ENCODE measurements at places on chromosomes 1 and 21.
A peak's percentile ranks its signal among the peaks of the same experiment; 100 is the strongest.

- DNase-seq: no peak
Observed at GRCh38 chr21:36704958-36705678, 6.2 kb downstream of the SIM2 start.

DNA sequence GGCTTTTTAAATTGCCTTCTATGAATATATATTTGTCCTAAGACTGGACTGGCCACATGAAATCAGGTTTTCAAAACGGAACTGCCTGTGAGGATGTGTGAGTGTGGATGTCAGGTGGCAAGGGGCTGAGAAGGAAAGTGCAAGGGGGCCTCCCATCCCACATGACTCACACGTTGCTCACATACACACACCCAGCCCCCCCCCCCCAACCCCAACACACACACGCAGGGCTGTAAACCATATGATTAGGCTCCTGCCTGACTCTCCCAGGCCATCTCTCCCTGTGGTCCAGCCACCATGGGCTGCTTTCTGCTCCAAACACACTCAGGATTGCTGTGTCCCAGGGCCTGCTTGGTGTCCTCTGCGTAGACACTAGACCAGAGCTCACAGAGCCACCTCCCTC, 22.4 kb downstream of the DEGS1 start:
- DNase-seq: peak; percentile 11

DNA sequence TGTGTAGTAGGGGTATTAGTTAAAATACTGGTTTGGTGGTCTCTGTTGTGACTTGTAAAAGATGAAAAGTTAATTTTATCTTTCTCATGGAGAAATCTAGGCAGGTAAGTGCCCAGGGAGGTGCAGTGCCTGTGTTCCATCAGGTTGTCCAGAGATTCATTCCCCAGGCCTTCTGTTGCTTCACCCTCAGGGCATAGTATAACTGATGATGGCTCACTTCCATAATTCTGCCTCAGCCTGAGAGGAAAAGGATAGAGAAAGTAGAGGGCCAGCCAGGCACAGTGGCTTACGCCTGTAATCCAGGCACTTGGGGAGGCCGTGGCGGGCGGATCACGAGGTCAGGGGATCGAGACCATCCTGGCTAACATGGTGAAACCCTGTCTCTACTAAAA, 153.9 kb downstream of the FMN2 start:
- no peak for DNase-seq

GRCh38 chr1:245131026-245131393, 23.8 kb upstream of the KIF26B start:
- no peak for DNase-seq

DNA sequence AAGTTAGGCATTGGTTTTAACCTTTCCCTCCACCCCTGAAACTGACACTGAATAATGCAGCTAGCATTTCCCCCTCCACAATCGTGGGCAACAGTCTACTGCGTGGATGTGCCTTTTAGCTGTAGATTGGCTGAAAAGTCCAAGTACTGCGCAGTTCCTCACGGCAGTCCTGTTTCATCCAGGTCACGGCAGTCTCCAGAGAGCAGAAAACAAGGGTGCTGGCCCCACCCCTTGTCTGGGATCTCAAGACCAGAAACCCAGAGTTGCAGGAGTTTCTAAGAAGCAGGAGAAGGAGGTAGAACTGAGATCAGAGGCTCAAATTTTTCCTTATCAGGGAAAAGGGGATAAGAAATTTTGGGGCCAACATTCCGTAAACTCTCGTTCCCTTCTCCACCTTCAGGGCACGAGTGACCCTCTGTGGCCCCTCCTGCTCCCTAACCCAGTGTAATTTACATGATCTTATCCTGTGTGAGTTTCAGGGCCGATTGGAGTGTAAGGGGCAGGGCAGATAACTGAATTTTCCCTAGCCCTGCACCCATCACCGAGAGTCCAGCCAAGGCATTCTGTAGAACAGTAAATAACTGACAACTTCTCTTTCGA, 25.9 kb upstream of the PLA2G2C start:
- DNase-seq: no peak

- no peak for DNase-seq
Observed at GRCh38 chr1:225974454-225974853, 24.7 kb downstream of the SDE2 start.

- DNase-seq: no peak
Observed at GRCh38 chr1:219927298-219927955, 930 bp downstream of the SLC30A10 start.

DNA sequence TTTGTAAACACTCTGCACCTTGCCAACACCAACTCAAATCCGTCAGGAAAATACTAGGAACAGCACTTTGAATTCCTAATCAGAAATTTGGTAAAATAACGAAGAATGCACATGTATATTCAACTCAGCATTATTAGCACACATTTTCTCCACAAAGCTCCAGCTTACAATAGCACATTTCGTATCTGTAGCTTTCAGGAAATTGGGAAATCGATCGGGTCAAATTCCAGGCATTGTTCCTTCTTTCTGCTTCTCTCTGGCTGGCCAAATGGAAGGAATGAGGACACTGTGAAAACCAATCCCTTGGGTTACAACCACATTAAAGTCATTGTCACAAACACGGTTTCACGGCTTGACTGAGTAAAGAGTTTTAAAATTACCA, 58.6 kb downstream of the NPHP4 start:
- no peak for DNase-seq

GRCh38 chr1:110243574-110243973, 33.5 kb downstream of the KCNC4 start:
- no peak for DNase-seq

- DNase-seq: peak; percentile 22
Observed at GRCh38 chr21:25895565-25896205, 160.9 kb downstream of the GABPA start.

- no peak for DNase-seq
Observed at GRCh38 chr1:10063878-10064277, 31.1 kb downstream of the UBE4B start.

DNA sequence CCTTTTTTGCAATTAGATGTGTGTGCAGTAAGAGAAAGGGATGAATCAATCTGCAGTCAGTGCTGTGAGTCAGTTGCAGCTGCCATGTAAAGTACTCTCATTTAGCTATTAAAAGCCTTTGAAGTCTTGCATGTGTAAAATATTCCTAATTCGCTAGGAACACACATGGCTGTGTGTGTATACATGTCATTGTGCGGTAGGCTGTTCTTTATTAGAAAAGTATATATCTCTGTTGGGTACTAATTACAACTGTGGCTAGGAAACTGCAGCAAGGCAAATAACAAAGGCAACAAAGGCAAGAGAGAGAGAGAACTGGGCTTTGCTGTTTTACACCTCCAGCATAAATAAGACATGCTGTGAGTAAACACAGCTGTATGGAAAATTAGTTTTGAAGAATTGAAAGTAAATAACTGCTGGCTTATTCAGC, 41.7 kb downstream of the EPB41 start:
- no peak for DNase-seq

GRCh38 chr1:155006601-155007101, 4.0 kb downstream of the ZBTB7B start:
- DNase-seq: peak; percentile 64

DNA sequence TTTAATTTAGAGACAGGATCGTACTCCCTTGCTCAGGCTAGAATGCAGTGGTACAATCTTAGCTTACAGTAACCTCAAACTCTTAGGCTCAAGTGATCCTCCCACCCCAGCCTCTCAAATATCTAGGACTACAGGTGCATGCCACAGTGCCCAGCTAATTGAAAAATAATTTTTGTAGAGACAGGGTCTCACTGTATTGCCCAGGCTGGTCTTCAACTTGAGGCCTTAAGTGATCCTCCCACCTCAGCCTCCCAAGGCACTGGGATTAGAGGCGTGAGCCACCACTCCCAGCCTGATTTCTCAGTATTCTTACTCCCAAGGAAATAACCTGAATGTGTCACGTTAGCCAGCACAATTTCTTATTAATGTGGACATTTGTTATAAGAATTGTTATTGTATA, 9.8 kb downstream of the RLF start:
- no peak for DNase-seq

DNA sequence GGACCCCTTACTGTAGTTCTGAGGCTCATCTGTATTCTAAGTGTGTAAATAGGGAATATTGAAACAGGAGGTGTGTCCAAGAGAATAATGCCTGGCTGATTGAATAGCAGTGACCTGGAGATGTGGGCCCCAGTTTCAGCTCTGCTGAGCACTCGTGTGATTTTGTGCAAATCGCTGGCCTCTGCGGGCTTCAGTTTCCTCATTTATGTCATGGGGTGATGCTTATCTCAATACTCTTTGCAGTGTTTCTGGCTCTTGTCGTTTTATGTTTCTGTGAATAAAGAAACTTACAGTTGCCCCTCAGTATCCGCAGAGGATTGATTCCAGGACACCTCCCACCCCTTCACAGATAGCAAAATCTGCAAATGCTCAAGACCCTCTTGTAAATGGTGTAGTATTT, 5.0 kb downstream of the COG2 start:
- DNase-seq: no peak

GRCh38 chr1:160752924-160753323, 13.9 kb downstream of the SLAMF7 start:
- no peak for DNase-seq

GRCh38 chr1:56849750-56850149, 4.8 kb upstream of the C8A start:
- DNase-seq: no peak

DNA sequence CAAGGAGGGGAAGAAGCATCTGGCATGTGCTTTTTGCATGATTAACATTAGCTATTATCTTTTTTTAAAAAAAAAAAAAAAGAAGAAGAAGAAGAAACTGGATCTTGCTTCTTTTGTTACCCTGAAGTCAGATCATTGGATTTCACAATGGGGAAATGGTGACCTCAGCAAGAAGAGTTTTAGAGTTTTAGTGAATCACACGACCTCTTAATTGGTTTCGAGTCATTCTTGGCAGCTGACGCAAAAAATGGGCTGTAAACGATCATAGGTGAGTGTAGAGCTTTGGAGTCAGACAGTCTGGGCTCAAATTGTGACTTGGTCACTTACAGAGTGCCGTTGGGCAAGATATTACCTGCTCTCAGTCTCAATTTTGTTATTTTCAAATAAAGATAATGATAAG, 33.3 kb upstream of the PGBD5 start:
- DNase-seq: no peak

- no peak for DNase-seq
Observed at GRCh38 chr1:190478149-190479049, 735 bp upstream of the BRINP3 start.

- no peak for DNase-seq
Observed at GRCh38 chr1:205520709-205521108, 16.2 kb downstream of the CDK18 start.

- no peak for DNase-seq
Observed at GRCh38 chr1:214449371-214449770, 102.0 kb downstream of the PTPN14 start.

- DNase-seq: no peak
Observed at GRCh38 chr1:111855260-111855659, 99.6 kb downstream of the DDX20 start.

DNA sequence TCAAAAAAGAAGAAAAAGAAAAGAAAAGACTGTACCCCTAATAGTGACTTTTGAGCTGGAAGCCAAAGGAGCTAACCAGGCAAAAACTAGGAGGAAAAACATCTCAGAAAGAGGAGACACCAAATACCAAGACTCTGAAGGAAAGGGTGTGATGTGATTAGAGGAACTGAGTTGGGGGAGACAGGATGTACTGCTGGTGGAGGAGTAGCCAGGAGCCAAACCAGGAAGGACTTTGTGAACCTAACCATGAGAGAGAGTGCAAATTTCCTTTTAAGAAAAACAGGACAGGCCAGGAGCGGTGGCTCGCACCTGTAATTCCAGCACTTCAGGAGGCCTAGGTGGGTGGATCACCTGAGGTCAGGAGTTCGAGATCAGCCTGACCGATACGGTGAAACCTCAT, 4.1 kb upstream of the RBP7 start:
- no peak for DNase-seq

- DNase-seq: no peak
Observed at GRCh38 chr1:47705517-47706130, 267.8 kb downstream of the FOXD2 start.

DNA sequence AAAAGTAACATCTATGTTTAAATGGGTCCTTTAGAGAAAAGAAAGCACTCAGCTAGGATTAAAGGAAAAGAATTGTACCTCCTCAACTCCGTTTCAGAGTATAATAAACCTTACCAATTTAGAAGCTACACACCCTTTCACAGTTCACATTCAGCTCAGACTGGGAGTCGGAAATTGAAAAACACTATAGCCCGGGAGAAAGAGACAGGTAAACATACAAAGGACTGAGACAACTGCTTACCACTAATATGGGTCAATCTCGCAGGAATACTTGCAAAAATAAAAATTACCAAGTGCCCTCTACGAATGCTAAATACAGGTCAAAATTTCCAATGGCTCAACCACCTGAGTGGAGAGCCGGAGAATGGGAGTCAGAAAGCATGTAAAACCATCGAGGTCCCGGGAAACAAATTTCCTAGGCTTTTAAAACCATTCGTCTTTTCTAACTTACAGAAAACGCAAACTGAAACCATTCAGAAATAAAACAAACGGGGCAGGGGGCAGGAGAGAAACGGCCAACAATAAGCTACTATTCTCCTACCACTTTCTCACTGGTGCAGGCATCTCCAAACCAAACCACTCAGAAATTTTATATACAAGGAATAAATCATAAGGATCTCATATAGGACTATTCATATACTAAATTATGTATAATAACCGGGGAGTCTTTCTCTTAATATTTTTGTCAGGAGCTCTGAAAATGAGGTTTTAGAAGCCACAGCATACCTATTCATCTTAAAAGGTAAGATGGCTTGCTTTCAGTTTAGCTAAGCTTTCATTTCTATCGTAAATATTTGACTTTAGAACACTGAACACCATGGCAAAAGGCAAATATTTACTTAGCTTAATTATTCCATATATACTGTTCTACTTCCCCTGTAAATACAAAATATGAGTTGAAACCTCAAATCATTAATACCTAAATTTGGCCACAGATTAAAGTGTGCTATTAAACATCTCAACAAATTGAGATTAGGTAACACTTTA, 136.5 kb downstream of the RERE start:
- no peak for DNase-seq

GRCh38 chr1:247923941-247924340, 748 bp upstream of the OR2AJ1 start:
- no peak for DNase-seq

GRCh38 chr1:2535455-2535854, 5.4 kb upstream of the HES5 start:
- DNase-seq: no peak

DNA sequence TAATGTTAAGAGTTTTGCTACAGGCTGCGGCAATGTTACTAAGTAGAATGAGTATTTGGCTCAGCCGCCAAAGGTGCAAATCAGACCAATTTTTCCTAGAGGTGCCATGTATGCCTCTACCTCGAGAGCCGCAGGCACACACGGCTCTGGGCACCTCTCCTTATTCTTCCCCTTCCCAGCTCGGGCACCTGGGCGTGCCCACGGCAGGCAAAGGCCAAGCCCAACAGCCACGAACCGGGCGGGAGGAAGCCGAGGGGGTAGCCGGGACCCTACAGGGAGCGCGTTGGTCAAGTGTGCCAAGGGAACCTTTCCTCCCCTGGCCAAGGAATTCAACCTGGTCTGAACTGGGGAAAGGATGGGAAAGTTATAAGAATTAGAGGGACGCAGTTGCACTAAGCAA, 31.0 kb downstream of the LRRC3 start:
- DNase-seq: no peak

- peak; percentile 42 for DNase-seq
Observed at GRCh38 chr1:92317836-92318493, 19.1 kb downstream of the RPAP2 start.
